ENCODE measurements at places on chromosomes 5 and 9. TPM values are rescaled to one million over a fixed set of nuclear protein-coding genes. Genes with fewer than 3 reads are reported as not detected.

The PCDHA9 gene
- 0.08 TPM for polyA plus RNA-seq

The PHYKPL gene
- 140 TPM for polyA plus RNA-seq

DNA sequence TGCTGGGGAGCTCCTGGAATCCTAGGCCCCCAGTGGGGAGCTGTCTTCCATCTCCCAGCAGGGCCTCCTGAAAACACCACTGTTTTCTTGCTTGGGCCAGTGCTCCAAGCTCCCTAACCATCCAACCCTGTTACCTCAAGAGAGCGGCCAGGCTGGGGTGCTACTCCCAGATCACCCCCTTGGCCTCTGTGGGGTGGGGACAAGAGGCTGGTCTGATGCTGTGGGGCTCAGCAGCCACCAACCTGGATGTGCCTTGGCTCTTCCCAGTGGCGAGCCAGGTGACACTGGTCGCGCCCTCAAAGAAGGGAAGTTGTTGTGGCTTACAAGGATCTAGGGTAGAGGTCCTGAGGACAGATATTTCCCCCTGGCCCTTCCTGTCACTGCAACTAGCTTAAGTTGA lies 49.0 kb downstream of the SECISBP2 start:
- no peak for DNase-seq

The SPAAR gene
- polyA plus RNA-seq, result 3.2 TPM

GRCh38 chr9:123316053-123316718 lies 39.8 kb upstream of the CRB2 start:
- DNase-seq, result no peak
